Hepatocyte (in vitro differentiated cells): ENCODE measurements at places on chromosomes 16 and 17. TPM values are rescaled to one million over a fixed set of nuclear protein-coding genes. Genes with fewer than 3 reads are reported as not detected.

GRCh38 chr17:48749621-48750553 is 21.3 kb upstream of the HOXB13 start:
- no peak for DNase-seq

DNA sequence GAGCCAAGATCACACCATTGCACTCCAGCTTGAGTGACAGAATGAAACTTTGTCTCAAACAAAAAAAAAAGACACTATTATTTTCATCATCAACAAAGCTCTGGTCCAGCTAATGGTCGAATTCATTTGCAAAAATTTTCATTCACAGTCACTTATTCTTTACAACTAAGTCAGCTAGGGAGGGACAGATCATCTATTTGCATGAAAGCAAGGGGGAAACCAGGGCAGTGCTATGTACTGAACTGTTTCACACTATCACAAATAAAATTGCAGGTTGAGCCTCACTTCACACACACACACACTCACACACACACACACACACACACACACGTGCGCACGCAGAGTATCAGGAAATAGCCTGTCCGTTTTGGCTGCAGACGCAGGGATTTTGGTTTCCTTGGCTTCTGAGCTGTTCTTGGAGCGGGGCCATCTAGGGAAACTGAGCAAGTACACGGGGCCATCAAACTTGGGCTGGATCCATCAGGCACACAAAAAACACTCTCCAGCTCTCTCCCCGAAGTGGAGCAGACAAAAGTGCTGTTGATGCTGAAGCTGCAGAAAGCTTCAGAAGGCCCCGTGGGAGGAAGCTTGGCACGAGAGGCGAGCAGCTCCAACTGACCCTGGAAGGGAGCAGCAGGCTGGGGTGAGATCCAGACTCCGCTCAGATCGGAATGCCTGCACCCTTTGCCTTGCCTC is 44.3 kb upstream of the HELZ start:
- peak; percentile 33 for DNase-seq

DNA sequence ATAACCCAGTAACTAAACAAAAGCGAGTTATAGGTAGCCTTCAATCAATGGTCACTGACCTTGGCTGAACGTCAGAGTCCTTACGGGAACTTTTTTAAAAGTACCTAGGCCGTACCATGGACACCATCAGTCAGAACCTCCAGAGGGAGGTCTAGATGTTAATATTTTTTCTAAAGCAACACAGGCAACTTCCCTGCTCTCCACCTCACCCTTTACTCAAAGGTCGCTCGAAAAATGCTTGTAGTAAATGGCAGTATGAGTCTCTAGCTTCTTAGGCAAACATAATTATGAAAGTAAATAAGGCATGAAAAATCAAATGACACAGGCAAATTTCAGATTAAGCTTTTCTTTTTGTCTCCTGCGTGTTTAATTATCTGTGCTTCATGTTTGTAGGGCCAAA is 82.1 kb downstream of the SLC39A11 start:
- no peak for DNase-seq

DNA sequence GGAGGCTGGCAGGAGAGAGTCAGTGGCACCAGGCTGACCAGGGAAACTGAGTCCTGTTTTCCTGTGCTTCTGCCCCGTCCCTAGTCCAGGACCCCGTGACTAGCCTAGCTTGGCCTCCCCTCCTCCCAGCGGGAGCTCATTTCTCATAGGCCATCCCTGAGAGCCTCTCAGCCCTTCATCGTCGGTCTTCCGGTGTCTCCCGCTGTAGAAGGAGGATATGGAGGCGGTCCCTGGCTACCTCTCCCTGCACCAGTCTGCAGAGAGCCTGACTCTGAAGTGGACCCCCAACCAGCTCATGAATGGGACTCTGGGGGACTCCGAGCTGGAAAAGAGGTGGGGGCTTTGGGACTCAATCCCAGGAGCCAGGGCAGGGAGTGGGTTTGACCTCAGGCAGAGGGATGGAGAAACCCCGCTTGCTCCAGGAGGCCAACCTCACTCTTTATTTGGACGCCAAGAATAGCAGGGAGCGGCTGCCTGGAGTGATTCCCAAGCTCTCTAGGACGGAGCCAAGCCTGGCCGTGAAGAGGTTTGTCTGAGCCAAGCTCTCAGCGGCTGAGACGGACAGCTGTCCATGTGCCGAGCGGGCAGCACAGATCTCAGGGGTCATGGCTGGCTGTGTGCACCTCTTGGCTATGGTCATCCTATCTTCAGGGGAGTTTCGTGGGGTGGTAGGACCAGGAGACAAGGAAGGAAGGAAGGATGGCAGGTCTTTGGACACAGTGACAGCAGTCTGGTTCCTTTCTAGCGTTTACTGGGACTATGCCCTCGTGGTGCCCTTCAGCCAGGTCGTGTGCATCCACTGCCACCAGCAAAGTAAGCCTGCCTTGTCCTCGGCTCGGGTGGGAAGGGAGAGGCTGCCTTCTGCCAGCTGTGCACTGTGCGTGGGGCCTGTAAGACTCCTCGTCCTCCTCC is 26.8 kb downstream of the SGSM2 start:
- no peak for DNase-seq

- DNase-seq = no peak
These were observed 53.7 kb upstream of the RCVRN start for GRCh38 chr17:9958586-9959281.

- DNase-seq = peak; percentile 61
These were observed 192.8 kb downstream of the XYLT1 start for GRCh38 chr16:17277981-17278381.

DNA sequence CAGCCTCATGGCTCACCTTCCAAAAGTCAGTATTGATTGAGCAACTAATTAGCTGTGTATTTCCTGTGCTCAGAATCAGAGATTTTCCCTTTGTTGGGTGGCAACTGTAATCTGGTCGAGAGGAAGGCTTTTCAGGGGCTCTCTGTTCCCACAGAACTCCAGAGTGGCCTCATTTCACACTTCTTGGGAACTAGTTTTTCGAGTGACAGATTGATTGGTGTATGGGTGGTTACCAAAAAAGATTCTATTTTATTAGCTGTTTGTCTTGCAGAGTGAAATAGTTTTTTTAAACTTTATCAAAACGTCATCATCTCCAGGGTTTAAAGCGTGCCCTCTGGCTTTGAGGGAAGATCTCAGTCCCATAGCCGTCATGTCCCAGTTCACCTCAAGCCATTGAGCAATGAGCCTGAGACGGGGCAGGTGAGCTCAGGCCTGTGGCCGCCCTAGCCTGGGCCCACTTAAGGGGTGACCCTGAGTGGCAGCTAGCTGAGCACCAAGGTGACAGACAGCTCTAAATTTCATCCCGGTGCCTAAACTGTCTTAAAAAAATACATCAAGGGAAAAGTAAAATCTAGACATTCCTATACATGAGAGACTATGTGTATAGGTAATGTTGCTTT is 53.0 kb downstream of the SMPD3 start:
- DNase-seq = no peak

The CCL1 gene
- not detected in 2 replicates for polyA plus RNA-seq

The PRAC2 gene
- 1.5 TPM in 1 of 2 replicates, not detected in the other for polyA plus RNA-seq

The C16orf96 gene
- polyA plus RNA-seq = 0.15 TPM in 1 of 2 replicates, not detected in the other
